Kidney capillary endothelial cell (primary cell): ENCODE measurements at places on chromosomes 5 and 9.

GRCh38 chr5:173245319-173246134 is 10.5 kb upstream of the NKX2-5 start:
- no peak for DNase-seq

DNA sequence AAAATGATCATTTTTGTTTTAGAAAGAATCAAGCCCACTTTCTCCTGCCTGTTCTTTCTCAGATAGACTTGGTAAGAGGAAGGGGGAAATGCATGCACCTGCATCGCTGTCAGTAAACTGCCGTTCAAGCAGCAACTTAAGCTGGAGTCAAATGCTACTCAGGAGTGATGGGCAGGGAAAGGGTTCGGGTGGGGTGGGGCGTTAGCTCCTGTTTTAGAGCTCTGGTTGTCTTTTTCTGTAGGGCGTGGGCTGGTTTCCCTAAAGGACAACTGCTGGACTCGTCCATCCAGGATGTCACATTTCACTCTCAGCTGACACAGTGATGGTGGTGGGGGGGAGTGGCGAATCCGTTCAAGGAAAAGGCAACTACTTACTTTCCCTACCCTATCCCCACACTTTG is 75.0 kb downstream of the NDFIP1 start:
- no peak for DNase-seq

- DNase-seq: peak; percentile 50
Measured at GRCh38 chr5:74497706-74498105, 142.8 kb downstream of the ENC1 start.

DNA sequence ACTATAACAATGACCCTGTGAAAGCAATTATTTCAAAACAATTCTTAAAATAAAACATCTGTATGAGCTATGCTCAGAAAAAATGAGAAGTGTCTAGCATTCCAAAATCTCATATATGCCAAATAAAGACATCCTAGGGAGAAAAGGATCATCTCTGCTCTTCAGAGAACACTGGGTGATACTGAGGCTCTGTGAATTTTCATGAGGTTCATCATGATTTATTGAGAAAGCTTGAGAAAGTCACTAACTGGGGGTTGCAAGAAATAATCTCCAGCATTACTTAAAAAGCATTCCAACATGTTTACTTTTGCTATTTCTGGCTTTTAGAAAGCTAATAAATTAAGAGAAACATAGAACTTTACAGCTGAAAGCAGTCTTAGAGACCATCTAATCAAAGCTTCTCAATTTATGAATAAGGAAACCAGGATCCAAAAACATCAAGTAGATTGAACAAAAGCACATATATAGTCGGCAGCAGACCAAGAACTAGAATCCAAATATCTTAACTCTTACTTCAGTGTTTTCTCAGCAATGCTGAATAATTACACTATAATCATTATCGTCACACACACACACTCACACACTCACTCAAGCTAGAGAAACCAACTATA is 372.8 kb downstream of the NR2F1-AS1 start:
- DNase-seq: no peak

DNA sequence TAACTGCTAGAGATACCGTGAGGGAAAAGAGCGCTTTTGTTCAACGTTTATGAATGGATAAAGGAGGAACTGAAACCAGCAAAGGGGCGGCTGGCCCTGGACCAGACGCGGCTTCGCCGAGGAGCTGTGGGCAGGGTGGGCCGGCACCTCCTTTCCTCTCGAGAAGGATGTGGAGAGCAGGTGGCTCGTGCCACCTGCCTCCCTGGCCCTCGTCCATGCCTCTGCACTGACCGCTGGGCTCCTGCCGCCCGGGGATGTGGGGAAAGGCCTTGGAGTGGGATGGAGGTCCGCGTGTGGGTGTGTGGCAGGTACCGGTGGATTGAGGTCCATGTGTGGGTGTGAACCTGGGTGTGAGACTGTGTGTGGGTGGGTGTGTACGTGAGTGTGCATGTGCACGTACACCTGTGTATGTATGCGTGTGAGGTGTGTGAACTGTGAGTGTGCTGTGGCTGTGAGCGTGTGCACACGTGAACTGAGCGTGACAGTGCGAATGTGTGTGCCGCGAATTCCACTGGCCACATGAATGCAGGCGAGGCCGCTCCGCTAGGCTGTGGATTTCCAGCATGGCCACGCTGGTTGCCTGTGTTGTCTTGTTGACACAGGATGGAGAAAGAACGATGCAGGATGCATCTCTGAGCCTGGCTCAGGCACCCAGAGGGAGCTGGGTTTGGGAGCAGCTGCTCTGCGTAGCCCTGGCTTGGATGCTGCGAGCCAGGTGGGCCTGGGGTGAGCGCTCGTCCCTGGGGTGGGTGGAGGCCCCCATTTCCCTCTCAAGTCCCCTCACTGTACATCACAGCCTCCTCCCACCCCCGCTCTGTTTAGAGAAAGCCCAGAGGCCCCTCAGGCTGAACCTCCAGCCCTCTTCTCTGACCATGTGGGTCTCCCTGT is 4.4 kb upstream of the CEP72 start:
- DNase-seq: no peak

DNA sequence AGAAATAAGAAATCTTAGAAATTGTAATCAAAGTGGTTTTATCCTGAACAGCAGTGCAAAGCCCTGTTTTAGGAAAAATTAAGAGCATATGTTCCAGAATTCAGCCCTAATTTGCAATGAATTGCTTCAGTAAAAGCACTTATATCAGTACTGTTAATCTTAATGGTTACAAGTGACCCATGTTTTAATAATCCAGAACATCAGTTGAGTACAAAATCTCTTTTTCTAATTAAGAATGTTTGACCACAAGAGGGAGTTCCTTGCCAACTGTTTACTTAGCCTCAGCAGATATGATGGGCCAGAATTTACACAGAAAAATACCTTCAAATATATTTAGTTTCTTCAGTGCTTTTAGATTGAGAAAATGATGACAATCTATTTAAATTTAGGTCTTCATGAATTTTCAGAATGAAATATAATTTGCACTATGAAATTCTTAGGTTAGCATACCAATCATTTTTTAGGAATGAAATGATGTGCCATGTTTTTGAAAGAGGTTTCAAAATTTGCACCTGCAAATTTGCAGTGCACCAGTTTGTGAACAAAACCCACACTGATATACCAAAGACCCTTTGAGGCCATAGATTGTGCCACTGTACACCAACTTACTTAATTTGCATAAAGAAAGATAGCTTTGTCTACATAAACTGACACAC is 926.3 kb upstream of the ARRDC3 start:
- peak; percentile 27 for DNase-seq
